Right renal pelvis (tissue), 4 donors: ENCODE measurements at places on chromosomes 12 and 14. TPM values are rescaled to one million over a fixed set of nuclear protein-coding genes. Genes with fewer than 3 reads are reported as not detected.

RHEBL1 gene
- polyA plus RNA-seq, result 2.1 TPM

GRCh38 chr12:51914034-51914923, 7.0 kb downstream of the ACVRL1 start:
- DNase-seq, result no peak

DNA sequence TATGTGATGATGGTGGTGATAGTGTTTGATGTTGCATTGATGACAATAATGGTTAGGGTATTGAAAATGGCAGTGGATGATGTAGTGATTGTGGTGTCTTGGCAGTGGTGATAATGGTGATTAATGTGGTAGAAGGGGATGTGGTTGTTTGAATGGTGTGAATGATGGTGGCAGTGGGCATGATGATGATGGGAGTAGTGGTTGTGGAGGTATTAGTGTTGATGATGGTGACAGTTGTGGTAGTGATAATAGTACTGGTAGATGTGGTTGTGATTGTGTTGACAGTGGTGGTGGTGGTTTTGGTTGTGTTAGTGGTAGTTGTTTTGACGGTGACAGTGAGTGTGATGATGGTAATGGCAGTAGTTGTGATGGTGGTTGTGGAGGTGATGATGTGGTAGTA, 1049.0 kb downstream of the VRK1 start:
- no peak for DNase-seq

NOXRED1 gene
- polyA plus RNA-seq, result 3.5 TPM

DNA sequence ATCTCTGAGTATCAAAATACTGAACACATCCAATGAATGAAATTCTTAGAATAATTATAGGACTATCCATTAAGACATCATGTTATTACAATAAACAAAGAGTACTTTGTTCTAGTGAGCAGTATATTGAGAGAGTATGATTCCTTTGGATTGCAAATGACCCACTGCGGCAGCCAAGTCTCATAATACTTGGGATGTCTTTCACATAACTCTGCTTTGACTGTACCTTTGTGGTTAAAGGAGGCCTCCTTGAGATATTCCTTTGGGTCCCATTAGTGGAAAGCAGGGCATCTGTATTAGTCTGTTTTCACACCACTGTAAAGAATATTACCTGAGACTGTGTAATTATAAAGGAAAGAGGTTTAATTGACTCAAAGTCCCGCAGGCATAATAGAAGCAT, 593.8 kb downstream of the TRHDE start:
- DNase-seq, result no peak
